ENCODE measurements at places on chromosomes 2 and 18.
A peak's percentile ranks its signal among the peaks of the same experiment; 100 is the strongest.

- DNase-seq: no peak
These were observed 667.6 kb upstream of the SLC8A1 start for GRCh38 chr2:41119489-41119888.

GRCh38 chr2:151523850-151524249 is 114.1 kb downstream of the RIF1 start:
- peak; percentile 2 for DNase-seq

DNA sequence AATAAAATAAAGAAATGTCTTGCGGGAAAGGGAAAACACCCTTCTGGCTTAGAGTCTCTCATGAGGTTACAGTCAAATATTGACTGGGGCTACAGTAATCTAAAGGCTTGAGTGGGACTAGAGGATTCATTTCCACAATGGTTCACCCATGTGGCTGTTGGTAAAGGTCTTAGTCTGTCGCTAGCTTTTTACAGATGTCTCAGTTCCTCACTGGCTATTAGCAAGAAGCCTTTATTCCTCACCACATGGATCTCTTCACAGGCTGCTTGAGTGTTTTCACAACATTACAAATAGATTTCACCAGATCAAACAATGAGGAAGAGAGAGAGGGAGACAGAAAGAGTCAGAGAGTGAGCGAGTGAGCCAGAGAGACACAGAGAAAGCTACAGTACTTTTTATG is 8.3 kb upstream of the ZC3H15 start:
- no peak for DNase-seq

GRCh38 chr2:96470636-96471035 is 34.5 kb downstream of the NEURL3 start:
- no peak for DNase-seq

GRCh38 chr2:136029149-136029548 is 43.7 kb upstream of the DARS1 start:
- DNase-seq: no peak

DNA sequence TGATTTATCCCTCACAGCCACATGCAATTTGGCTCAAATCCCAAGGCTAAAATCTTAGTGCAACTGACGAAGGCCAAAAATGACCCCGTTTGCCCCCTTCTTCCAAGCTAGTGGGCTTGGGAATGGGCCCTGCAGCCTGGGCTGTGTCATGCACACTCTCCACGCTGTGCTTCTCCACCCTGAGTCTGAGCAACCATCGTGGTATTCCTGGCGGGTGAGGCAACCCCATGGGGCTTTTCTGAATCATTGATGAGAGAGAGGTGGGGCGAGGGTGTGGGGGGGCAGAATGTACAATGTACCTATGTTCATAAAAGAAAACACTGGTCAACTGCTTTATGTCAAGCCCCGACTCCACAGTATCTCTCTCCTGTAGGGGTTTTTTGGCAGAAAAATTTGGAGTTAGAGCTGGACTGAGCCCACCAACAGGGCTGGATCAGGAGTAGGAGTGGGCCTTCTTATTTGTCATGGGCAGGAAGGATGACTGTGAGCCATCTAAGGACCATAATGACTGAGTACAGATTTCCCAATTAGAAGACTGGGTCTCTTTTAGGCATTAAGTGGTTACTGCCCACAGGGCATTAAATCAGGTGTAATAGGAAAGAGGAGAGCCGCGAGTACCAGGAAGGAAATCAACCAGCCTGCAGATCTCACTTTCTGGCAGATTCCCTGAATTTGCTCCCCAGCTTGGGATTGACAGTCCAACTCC is 8.9 kb downstream of the SULT1C2 start:
- peak; percentile 23 for DNase-seq

GRCh38 chr2:140585016-140585415 is 1545.8 kb downstream of the LRP1B start:
- DNase-seq: no peak

GRCh38 chr2:189046320-189046719 is 72.1 kb downstream of the COL3A1 start:
- no peak for DNase-seq

DNA sequence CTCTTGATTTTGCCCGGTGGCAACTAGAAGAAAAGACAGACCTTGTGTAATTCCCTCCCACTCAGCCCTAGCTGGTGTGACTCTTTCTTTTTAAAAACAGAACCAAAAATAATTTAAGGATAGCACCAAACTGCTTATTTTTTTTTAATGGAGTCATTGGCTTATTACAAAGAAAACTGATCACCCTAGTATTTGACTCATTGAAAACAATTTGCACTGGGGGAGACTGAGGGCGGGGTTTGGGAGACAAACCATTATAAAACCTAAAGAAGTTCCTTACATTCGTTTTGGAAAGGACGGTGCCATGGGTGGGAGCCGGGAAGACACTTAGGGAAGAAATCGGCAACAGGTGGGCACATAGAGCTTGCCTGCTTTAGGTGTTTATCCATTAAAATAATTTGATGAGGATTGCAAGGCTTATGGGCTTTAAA is 2.5 kb downstream of the PAX3 start:
- DNase-seq: no peak

GRCh38 chr2:38504169-38504568 is 98.6 kb downstream of the HNRNPLL start:
- no peak for DNase-seq
